ENCODE measurements at places on chromosomes 7 and 10.

DNA sequence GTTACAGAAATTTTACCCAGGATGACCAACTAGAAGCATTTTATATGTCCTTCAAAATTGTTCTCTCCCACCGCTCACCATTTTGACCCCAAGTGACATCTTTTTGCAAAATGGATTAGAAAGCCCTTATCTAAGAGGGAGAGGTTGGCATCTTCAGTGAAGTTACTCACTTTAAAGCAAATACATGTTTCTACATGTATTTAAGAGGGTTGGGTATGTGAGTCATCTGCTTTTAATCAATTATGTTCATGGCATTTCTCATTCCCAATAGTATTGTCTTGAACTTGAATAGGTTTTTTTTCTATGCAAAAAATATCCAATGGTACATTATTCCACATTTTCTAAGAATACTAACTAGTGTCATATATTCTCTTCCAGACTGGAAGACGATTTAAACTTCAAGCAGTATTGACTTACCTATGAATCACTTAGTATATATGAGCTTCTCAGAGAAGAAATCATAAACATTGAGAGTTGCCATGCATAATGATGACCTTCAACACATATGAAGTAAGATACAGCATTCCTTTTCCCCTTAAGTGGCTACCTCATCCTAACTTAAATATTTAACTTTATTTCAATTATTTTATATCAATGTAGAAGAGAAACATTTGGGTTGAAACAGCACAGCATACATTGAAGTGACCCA lies 132.8 kb downstream of the POLR1F start:
- no peak for DNase-seq

DNA sequence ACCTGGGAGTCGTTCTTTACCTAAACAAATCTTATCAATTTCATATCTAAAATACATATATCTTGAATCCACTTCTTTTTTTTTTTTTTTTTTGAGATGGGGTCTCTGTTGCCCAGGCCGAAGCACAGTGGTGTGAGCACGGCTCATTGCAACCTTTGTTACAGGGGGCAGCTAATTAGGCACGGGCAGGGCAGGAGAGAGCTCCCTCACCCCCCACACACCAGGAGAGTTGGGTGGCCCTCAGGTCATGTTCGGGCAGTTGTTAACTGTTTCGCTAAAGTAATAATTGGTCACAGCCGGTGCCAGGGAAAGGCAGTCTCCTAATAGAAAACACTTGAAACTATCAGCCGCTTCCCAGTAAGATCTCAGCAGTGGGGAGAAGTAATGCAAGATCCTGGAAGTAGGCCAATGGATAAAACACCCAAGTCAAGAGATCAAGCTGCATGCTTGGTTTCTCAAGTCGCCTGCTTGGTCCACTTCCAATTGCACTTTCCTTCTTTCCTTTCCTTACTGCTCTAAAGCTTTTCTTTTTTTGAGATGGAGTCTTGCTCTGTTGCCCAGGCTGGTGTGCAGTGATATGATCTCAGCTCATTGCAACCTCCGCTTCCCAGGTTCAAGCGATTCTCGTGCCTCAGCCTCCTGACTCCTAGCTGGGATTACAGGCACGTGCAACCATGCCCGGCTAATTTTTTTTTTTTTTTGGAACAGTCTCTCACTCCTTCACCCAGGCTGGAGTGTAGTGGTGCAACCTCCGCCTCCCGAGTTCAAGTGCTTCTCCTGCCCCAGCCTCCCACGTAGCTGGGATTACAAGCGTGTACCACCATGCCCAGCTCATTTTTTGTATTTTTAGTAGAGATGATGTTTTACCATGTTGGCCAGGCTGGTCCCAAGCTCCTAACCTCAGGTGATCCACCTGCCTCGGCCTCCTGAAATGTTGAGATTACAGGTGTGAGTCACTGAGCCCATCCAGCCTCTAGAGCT lies 21.3 kb upstream of the EFCAB10 start:
- DNase-seq: no peak

DNA sequence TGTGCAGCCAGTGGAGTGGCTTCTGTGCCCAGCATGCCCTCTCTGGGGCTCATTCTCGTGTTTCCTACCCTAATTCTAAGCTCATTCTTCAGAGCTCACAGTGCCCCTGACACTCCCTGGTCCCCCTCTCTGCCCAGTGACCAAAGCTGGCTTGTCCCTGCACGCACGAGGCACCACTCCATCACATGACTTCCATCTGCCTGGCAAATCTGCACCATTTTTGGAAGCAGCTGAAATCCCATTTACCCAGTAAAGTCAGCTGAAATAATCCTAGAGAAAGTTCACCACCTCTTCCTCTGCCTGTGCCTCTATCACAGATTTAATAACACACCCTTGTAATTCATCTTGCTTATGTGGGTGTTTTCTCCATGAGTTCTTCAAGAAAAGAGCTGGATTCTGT lies 616.9 kb downstream of the PTPRN2 start:
- DNase-seq: no peak

GRCh38 chr10:53638006-53638405 lies 865.4 kb upstream of the MBL2 start:
- DNase-seq: no peak

DNA sequence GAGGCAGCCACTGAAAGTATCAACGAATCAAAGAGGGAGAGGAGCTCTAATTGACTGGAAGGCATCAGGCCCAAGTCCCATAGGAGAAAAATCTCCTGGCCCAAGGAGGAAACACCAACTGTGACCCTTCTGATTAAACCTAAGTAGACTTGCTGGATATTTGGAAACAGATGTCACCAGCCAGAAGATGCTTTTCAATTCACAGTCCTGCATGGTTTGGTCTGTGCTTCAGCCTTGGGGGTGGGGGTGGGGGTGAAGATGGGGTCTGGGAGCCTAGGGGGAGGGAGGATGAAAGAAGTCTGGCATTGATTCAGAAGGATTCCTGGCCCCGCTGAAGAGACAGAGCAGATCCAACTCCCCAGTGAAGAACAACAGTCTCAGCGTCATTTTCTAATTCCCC lies 623.7 kb downstream of the PARD3 start:
- no peak for DNase-seq

- DNase-seq: no peak
Measured at GRCh38 chr10:120713573-120714205, 137.5 kb upstream of the WDR11 start.

- DNase-seq: no peak
Measured at GRCh38 chr7:122944682-122945303, 50.7 kb downstream of the TAS2R16 start.

GRCh38 chr10:12819071-12819470 lies 182.4 kb downstream of the CCDC3 start:
- no peak for DNase-seq

DNA sequence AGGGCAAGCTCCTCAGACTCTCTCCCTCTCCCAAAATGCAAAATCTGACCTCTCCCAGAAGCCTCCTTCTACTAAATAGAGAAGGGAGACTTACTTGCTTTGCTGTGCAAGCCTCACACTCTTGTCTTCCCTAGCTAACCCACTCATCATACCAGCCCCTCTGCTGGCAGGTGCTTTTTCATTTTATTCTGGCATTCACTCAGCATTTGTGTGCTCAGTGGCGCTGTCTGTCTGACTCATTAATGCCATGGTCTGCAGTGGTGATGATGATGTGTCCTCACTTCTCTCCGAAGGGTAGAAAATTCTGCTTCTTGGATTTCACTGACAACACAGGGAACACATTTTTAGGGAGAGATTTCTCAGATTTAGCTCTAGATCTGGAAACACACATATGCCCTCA lies 22.0 kb upstream of the BTRC start:
- no peak for DNase-seq

DNA sequence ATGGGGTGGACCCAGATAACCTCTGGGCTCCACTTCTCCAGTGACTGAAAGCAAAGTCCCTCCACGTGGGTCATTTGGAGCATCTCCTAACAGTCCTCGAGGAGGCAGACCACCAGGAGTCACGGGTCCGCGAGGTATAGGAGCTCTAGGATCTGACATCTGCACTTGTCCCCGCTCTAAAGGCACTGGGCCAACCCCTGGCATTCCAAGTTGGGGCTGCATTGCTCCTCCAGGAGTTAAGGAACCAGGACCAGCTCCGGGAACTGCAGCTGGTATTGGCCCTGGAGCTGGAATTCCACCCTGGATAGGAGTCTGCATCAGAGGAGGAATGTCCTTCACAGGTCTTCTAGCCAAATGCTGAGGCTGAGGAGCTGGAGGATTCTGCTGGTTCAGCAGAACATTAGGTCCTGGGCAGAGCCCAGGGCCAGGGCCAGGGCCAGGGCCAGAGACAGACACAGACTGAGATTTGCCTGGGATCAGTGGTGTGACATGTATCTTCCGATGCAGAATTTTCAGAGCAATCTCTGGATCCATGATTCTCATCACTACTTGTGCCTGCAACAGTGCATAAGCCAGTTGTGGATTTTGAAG lies 827 bp downstream of the CSTF2T start:
- DNase-seq: no peak

- no peak for DNase-seq
Measured at GRCh38 chr7:77425101-77426051, 9.2 kb upstream of the GSAP start.

DNA sequence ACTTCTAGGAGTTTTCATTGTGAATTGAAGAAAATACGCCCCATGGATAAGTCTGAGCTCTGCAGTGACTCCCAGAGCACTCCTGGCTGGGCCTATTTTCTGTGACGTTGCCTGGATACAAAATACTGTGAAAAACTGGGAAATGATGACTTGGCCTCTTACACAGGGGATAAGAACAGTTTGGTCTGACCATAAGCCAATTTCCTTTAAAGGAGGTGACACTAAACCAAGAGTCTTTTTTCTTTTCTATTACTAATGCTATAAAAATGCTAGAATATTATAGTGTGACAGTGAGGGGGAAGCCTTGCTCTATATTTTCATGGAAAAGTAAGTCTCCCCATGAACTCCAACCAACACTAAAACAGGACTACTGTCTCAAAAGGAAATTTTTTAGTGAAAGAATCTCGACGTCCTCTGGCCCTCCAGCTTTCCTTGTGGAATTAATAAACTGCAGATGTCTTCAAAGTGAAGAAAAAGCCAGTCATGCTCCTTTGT lies 45.5 kb downstream of the MYOF start:
- DNase-seq: no peak
